ENCODE measurements at places on chromosomes 7 and 10.

DNA sequence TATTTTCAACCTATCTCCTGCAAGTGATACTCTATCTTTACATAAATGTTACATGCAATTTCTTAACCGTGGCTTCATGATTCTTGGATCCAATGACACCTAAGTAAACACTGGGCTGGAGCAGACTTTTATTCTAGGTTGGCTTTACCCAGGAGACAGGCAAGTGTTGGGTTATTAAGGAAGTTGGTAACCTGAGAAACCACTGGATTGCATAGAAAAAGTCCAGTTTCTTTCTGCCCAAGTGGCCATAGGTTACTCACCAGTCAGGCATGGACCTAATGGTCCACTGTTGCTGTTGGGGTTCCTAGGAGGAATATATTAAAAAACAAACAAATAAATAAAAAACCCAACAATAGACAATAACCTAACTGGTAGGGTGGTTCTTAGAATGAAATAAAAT lies 112.8 kb downstream of the SEMA3D start:
- no peak for DNase-seq

- no peak for DNase-seq
Measured at GRCh38 chr7:34523226-34523918, 134.6 kb upstream of the NPSR1 start.

GRCh38 chr7:33431543-33431942 lies 302.2 kb downstream of the BBS9 start:
- DNase-seq = no peak

GRCh38 chr7:50315739-50316671 lies 11.5 kb downstream of the IKZF1 start:
- DNase-seq = no peak

GRCh38 chr7:23284871-23285270 lies 14.3 kb upstream of the MALSU1 start:
- DNase-seq = peak; percentile 39

DNA sequence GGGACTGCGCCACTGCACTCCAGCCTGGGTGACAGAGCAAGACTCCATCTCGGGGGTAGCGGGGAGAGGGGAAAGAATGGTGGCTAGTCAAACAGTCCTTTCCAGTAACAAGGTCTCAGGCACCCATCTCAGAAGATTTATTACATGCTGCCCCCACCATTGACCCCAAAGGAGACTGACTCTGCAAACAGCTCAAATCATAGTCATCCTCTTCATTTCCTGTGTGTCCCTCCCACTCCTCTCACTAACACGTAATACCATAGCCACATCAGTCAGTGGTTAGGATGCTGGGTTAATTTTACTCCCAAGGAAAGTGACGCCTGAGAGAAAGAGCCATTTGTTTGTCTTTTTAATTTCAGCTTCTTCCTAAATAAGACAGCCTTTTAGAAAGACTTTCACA lies 56.6 kb upstream of the BET1 start:
- DNase-seq = no peak

DNA sequence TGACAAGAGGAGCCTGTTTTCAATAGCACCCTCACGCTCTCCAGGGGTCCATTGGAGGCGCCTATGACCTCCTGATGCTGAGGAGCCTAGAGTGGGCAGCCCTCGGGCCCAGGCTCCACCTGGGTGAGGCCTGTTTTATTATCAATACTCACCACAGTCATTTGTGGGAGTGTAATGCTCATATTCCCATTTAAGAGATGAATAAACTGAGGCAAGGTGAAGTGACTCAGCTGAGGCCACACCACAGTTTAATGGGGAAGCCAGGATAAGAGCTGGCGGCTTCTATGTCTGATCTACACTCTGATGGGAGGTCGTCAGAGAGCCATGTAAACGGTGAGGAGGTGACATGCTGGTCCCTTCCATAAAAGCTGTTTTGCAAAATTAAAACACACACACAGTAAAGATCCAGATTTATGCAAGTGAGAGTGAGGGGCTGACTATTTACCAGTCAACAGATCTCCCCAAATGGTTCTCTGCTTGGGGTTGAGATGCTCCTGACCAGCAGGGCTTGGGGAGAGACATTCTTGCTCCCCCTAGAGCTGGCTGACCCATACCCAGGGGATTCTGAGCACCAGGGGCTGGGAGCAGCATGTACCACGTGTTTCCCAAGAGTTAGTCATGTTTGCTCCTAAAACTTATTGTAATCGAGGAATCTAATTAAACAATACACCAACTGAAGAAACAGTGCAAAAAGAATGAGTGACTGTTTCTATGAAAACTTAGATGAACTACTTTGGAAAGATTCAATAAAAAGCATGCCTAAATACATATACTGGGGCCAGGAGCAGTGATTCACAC lies 81.0 kb upstream of the INSIG1 start:
- DNase-seq = no peak

DNA sequence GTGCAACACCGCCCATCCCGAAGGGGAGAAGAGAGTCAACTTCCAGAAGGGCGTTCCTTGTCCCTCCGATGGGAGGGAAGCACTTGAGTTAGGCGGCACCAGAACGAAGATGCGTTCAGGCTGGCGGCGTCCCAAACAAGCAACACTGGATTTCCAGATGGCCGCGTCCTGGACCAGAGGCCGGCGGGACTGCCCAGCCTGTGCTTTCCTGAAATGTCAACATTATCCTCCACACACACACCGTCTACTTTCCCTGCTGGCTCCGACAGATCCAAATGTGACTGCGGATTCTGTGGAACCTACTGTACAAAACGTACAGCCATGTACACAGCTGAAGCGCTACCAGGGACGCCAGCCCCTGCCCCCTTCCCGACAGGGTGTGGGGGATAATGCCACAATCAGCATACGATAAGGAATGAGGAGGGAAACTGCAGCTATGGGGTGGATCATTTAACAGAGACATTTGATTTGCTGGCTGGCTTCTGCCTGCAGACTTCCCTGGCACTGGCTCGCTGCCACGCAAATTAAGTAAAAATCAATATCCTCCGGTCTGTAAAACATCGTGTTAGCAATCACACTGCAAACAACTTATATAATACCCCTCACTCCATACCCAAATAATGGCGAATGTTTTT lies 82.1 kb downstream of the ZRANB1 start:
- peak; percentile 60 for DNase-seq

Data from femur (tissue), 1 donor.